ENCODE measurements at places on chromosomes 6 and 20.
A peak's percentile ranks its signal among the peaks of the same experiment; 100 is the strongest.

DNA sequence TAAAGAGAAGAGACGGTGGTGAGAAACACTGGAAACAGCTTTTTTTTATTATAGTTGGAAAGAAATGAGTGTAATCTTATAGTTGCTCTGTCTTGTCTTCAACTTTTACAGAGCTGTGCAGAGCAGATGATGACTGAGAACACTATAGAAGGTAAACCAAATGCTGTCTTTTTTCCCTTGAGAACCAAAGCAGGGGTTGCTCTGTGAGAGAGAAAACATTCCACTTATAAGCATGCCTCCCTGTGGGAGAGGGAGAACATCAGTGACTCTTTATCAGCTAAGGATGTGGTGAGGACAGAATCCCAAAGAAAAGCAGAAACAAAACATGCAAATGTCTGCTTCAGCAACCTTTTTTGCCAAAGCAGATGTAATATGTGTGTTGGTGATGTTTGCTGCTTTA is 179.3 kb upstream of the HDDC2 start:
- no peak for DNase-seq

DNA sequence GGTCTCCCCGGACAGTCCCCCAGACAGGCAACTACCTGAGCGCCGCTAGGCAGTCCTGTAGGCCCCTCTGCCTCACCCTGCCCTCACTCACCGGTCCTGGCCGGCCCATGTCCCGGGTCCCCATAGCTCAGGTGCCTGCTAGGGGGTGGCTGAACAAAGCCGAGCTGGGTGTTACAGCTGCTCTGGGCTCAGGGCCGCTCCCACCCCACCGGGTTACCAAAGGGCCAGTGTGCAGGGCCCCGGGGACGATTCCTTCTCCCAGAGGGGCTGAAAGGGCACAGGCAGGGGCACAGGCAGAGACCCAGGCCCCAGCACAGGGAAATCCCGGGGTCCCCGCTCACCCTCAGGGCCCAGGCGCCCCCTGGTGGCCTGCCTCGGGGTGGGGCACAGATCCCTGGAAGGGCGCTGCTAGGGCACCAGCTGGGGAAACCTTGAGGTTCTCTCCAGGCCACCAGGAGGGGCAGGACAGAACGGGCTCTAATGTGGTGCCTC is 118.4 kb downstream of the GRM4 start:
- DNase-seq, result peak; percentile 72

DNA sequence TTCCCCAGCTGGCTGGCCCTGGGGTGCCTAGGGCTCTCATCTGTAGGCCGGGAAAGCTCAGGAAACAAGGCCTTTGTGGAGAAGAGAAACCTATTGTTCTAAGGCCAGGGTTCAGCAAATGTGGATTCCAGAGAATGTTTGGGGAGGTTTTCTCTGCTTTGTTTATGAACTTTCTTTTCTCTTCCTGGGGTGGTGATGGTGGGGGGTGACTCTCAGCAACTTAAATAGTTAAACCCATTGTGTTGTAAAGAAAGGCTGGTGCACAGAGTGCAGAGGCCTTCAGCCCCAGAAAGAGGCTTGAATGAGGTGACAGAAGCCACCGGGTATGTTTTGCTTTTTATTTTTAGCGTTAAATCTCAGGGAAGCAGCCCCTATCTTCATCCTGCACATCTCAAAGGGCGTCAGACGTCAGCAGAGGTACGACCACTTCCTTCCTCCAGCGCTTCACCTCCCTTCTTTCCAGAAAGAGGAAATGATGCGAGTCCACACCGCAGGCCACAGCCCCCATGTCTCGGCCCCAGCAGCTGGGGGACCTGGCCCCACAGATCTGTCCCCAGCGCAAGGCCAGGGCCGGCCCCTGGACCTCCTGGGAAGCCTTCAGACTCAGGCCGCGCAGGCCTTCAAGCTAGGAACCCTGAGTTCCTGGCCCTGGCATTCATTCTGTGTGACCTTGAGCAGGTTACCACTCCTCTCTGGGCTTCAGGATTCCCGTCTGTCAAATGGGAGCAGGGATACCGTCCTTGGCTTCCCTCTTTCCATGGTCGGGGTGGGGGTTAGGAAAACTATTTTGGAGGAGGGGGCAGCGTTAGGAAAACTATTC is 605 bp upstream of the PPP1R16B start:
- DNase-seq, result no peak

DNA sequence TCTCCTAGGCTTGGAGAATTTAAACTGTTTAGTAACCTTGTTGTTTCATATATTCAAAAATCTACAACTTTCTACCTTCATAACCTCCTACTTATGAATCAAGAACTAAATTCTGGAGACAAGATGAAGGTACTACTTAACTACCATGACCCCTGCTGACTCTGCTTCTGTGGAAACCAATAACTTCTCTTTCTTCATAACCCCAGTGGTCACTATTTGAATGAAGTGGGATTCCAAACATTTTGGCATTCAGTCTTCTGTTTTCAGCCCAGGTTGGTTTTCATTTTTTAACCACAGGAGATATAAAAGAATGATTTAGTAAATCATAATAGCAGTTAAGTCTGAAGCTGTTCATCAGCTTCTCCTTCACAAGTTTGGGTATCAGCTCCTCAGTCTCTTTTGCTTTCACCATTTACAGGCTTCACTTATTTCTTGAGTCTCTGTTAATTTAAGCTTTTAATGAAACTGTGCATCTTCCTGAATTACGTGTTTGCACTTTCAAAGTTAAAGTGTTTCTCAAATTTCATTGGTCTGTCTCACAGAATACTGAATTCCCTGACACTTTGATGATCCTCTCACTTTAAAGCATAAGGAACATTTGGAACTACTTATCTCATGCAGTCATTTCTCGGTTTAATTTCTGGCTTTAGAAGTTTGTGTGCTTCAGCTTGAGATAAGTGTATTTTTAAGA is 9.5 kb downstream of the SENP6 start:
- no peak for DNase-seq

- peak; percentile 83 for DNase-seq
Measured at GRCh38 chr6:3919130-3919628, 70.0 kb downstream of the FAM50B start.

DNA sequence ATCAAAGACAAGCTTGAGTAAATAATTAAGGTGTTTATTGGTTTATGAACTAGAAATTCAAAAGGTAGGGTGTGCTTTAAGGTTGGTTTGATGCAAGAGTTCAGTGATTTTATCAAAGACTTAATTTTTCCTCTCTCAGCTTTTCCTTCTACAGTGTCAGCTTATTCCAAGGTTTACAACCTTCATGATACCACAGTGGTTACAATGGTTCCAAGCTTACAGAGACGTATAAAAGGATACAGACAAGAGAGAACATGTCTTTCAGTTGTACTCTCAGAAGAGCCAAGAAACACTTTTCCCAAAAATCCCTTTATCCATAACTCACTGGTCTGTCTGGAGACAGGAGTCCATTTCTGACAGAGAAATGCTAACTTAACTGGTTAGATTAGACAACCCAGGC is 93.5 kb upstream of the LOC128125822 start:
- DNase-seq, result no peak

DNA sequence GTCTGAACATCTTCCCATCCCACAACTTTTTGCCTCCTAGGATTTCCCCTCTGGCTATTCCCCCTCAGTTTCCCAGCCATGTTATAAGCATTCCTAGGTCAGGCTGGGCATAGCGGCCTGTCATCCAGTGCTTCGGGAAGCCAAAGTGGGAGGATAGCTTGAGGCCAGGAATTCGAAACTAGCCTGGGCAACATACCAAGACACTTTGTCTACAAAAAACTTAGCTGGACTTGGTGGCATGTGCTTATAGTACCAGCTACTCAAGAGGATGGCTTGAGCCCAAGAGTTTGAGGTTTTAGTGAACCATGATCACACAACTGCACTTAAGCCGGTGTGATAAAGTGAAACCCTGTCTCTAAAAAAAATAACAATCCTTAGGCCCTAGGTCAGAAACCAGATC is 447.4 kb downstream of the KIF16B start:
- DNase-seq, result no peak

GRCh38 chr6:25088513-25088912 is 152.8 kb upstream of the RIPOR2 start:
- DNase-seq, result peak; percentile 78

GRCh38 chr6:142238881-142239280 is 62.9 kb upstream of the ADGRG6 start:
- no peak for DNase-seq

- DNase-seq, result no peak
Measured at GRCh38 chr20:50870561-50871161, 60.6 kb downstream of the ADNP start.

GRCh38 chr6:156658186-156658965 is 118.8 kb upstream of the ARID1B start:
- DNase-seq, result no peak

DNA sequence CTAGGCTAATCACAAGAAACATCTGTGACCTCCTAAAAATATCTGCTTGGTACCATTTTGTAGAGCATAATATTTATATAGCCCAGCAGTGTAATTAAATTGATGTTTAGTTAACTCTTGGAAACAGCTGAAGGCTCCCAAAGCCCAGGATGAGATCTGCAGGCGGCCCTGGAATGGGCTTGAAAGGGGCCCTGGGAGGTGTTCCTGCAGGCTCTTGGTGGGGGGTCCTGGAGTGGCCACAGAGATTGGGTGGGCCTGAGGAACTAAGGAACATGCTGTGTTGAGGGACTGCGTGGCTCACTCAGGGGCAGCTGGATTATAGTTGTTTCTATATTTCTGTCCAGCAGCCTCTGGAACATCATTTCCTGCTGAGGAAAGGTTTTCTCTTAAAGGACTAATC is 9.2 kb downstream of the SCP2D1 start:
- DNase-seq, result no peak

- DNase-seq, result no peak
Measured at GRCh38 chr20:15949391-15949790, 623.9 kb downstream of the KIF16B start.

DNA sequence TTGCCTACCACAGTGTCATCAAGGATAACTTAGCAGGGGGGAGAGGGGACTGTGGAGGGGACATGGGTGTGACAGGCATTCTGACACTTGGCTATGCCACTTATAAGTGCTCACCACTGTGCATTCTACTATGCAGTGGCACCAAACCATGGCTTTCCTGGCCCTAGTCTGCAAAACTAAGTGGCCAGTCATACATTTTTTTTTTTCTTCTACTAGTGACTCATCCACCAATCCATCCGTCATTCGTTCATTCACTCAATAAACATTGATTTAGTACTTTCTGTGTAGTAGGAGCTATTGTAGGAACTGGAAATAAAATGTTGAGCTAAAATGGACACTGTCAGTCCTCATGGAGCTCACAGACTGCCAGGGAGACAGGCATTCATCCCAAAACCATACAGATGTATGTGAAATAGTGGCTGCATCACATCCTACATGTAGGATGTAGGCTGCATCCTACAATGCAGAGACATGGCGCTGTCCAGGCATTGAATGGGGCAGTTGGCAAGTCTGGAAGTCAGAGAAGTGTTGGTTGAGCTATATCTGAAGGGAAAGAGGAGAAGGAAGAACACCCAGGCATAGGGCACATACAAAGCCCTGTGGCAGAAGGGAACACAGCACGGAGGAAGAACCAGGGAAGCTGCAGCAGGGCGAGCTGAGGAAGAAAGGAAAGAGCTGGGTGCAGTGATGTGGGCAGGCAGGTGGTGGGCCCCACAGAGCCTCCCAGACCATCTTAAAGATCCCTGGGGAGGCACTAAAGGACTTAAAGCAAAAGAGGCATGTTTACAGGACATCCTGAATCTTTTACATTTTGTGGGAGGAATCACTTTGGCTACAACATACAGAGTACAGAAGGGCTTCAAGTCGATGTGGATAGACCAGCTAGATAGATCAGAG is 224.4 kb downstream of the UST start:
- no peak for DNase-seq

- DNase-seq, result no peak
Measured at GRCh38 chr6:44652547-44652946, 265.0 kb downstream of the CDC5L start.
